ENCODE measurements at places on chromosomes 16 and 17.

DNA sequence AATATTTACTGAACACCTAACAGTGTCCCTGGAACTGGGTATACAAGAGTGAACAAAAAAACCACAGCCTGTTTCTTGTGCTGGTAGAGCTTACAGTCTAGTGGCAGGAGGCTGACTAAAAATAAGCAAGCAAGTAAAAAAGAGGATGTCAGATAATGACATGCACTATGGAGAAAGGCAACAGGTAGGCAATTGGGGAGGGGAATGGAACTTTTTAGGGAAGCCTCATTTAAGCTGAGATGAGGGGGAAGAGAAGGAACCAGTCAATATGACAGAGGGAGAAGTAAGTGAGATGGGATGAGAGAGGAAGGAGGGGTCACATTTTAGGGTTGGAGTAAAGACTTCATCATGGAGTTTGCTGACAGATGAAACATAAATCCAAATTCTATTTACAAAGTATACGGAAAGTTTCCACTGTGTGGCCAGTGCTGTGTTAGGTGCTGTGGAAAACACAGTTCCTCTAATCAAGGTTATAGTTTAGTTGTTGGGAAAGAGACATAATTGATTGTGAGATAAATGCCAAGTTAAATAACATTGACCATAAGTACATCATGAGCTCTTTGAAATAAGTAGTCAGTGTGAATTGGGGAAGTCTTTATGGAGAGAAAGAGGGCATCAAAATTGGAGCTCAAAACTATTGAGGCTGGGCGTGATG lies 251.4 kb downstream of the FTO start:
- no peak for DNase-seq

DNA sequence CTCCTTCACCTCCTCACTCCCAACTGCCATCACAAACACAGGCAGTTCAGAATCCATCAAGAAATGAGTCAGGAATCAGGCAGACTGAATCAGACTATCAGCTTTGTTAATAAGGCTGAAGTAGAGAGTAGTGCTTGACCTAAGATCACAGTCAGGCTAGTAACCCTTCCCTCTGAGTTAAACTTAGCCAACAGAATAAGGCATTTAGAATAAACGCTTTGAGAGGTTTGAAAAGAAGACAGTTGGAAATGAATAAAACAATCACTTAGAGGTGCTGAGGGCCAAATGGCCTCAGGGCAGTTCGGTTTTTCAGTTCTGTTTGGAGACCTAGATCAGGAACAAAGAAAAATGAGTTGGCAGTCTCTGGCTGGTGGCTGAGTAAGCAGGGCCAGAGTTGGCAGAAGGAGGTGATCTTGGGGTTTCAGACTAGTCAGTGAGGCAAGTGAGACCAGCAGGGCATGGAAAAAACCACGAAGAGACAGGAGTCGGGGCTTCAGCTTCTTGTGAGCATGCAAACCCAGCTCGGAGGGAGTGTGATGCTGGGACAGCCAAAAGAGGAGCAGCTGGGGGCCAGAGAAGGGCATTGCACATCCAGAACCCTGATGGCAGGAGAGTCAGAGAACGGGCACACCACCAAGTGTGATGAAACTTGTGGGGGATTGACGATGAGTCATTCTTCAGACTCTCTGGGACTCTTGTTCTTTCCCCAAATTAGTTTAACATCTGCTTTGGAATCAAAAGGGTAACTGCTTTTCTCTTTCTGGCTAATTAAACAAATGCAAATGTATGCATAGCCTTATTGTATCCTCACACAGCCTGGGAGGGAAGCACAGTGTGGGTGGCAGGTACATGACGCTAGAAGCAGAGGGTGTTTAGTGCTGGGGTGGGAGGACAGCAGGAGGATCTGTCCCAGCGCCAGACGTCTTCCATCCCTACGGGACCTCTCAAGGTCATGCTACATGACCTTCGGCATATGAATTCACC lies 54.8 kb downstream of the SPECC1 start:
- DNase-seq = no peak

DNA sequence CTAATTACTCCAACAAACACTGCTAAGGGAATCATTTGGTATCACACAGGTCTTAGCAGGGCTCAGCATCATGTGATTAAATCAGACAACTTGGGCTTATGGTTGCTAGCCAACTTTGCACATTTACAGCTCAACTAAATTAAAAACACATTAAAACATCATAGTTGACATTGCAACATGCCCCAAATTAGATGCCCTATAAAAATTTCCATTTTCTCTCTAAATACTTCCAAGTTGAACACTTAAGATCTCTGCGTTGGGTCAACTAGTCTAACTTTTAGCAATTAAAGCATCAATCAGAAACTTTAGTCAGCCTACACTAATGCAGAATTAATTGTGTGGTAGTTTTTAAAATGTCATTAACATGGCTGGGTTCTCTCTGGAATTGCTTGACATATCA lies 12.1 kb downstream of the DNAJC7 start:
- DNase-seq = no peak

- no peak for DNase-seq
Measured at GRCh38 chr16:88919936-88920335, 53.5 kb upstream of the PABPN1L start.

DNA sequence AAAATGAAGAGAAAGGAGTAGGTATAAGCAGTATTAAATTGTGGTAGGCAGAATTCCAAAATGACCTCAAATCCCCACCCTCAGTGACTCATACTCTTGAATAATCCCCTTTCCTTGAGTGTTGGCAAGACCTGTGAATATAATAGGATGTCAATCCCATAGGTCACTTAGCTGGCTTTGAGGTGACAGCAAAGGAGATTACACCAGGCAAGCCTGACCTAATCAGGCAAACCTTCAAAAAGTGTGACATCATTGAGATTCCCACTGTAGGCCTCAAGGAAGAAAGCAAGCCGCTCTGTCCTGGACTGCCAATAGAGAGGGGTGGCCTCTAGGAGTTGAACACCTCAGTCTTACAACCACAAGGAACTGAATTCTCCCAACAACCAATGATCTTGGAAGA lies 535.2 kb downstream of the RBFOX1 start:
- DNase-seq = no peak

GRCh38 chr16:46620266-46621005 lies 743 bp downstream of the SHCBP1 start:
- no peak for DNase-seq

DNA sequence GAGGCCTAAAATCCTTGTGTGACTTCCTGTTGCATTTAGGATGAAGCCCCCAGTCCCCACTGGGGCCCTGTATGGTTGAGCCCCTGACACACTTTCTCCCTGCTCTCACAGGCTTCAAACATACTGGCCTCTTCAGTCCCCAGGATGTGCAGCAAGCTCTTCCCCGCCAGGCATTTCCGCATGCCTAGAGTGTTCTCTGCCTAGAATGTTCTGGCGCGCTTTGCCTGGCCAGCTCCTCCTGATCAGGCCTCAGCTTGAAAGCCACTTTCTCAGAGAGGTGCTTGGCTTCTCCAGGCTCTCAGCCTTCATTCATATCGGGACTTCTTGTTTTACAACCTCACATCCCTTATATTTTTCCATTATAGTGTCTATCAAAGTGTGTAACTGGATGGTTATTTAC lies 123.7 kb downstream of the SPACA3 start:
- DNase-seq = no peak

DNA sequence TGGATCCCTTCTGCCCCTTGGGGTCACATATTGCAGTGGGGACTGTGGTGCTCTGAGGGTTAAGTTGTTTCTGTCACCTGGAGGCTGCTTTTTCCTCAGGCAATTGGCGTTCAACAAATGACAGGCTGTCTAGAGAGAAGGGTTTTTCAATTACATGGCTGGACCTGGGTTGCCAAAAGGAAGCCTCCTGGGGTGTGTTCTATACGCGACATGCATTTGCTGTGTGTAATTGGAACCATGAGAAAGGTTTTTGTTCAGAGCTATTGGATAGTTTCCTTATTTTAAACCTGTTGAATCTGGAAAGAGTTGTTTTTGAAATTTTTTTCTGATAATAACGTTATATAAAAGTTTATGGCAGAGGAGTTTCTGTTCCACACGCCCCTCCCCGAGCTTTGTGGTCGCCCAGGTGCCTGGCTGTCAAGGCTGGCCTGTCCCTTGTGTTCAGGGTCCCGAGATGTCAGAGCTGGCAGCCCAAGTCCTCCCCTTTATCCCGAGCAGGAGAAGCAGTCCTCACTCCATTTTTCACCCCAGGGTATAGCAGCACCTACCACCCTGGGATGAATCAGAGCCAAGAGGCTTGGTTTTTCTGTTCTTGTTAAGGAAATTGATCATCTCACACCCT lies 26.1 kb upstream of the ZNF750 start:
- DNase-seq = no peak

DNA sequence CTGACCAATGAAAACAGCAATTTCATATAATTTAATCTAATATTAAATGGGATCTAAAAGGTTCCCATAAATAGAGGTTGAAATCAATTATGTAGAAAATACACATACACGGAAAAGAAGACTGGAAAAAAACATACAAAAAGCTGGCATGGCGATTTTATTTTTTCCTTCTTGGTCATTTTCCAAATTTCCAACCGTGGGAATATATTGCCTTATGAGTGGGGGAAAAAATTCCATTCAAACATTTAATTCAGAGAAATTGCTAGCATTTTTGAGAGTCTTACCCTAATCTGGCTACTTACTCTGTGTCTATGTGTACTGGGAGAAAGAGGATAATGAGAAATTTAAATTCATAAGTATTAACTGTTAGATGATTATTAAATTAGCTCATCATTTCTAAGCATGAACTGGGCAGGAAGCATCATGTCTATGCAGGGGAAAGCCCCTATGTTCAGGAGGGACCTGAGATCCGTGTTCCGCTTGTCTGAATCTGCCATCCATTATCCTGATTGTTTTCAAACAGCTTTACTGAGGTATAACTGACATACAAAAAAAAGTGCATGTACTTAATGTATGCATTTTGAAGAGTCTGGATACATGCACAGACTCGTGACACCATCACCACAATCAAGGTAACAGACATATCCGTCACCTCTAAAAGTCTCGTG lies 145.2 kb downstream of the XYLT1 start:
- DNase-seq = no peak

DNA sequence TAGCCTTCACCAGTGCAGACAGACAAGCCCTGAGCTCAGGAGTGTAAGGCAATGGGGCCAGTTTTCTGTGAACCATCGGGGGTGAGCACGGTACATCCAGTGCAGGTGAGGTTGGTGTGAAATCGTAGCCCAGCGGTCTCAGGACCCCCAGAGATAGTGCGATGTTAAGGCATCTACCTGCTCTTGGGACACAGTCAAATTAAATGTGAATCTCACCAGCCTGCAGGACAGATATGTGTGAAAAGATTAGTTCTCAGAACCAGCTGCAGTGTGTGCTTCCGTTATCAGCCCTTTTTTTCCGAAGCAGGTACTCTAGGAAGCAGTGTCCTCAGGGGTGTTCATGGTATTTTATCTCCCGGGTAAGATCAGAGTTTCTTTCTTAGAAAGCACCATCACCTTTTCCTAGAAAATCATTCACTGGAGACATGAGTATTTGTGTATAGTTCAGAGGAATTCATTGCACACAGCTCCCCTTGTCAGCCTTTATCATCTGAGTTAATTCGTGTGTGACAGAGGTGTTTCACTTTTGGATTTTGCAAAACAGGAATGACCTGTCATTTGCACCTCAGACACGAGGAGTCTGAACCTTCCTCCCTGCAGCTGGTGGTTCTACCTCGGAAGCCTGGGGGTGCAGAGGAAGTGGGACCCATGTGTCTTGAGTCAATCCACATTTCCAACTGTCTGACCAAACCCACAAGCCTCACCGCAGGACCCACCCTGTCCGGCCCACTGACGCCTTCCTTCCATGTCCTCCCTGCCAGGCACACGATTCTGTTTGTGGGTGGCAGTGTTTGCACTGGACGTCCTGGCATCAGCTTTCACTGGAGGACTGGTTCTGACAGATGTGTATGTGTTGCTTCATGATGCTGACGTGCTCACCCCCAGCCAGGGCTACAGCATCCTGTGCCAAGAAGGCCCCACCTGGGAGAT lies 107.8 kb downstream of the CLEC16A start:
- DNase-seq = no peak

DNA sequence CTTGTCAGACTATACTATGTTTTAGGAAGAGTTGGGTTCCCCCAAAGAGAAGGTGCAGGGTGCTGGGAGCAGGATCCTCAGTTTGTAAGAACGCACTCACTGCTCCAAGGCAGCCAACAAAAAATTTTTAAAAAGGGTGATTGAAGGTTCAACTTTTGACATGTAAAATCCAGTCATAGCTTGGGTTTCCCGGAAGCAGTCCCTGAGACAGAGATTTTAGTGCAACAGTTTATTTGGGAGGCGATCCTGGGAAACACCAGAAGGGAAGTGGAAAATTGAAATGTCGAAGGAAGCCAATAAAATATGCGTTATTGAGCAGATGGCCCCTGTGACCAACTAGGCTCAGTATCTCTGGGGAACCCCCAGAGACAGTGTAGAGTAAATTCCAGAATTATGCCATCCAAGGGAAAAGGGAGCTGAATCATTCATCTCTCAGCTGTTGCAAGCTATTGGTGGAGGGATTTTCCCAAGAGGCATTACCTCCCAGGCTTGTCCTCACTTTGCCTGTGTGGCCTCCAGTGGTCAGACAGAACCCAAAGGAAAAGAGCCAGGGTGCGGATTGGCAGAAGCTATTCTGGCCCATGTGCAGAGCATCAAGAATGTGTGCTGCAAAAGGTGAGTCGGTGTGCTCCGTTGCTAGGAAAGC lies 72.9 kb downstream of the HS3ST3B1 start:
- no peak for DNase-seq

- DNase-seq = no peak
Measured at GRCh38 chr16:27445502-27446175, 43.7 kb downstream of the IL21R start.

Data from SW480 (cell line).